ENCODE measurements at places on chromosomes 7 and 10.

DNA sequence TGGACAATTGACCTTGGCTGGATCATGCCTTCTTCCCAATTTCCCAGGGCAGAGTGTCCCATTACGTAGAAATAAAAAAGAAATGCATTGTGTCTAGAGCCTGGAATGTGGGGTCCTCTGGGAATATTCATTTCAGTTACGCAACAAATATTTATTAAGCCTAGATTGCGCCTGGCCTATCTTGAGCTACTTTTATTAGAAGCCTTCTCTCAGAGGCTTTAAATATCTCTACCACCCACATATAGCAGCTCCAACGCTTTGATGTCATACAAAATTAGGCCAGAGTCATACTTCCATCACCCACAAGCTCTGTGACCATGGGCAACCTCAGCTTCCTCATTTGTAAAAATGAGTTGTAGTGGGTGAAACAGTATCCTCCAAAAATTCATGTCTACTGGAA, 24.9 kb upstream of the CARD11 start:
- DNase-seq = no peak

DNA sequence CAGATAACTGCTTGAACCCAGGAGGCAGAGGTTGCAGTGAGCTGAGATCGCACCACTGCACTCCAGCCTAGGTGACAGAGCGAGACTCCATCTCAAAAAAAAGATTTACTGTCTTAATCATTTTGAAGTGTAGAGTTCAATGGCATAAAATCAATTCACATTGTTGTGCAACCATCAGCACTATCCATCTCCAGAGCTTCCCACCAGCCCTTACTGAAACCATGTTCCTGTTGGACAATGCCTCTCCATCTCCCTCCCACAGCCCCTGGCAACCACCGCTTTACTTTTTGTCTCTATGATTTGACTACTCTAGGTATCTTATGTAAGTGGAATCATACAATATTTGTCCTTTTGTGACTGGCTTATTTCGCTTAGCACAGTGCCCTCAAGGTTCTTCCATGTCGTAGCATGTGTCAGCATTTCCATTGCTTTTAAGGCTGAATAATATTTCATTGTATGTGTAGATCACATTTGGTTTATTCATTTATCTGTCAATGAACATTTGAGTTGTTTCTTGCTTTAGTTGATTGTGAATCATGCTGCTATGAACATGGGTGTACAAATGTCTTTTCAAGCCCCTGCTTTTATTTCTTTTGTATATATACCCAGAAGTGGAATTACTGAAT, 33.1 kb downstream of the NACAD start:
- no peak for DNase-seq

- no peak for DNase-seq
These were observed 188.8 kb downstream of the ZNF438 start for GRCh38 chr10:30842894-30843293.

- DNase-seq = peak; percentile 96
These were observed at the start of gene RFC2 for GRCh38 chr7:74254129-74254857. RFC2 (minus strand) TSS chr7:74254399; CDS start chr7:74254383, 16 bp downstream.

- no peak for DNase-seq
These were observed 35.8 kb downstream of the MINDY3 start for GRCh38 chr10:15824498-15824897.

GRCh38 chr10:98748298-98748697, 301.6 kb upstream of the HPS1 start:
- no peak for DNase-seq

DNA sequence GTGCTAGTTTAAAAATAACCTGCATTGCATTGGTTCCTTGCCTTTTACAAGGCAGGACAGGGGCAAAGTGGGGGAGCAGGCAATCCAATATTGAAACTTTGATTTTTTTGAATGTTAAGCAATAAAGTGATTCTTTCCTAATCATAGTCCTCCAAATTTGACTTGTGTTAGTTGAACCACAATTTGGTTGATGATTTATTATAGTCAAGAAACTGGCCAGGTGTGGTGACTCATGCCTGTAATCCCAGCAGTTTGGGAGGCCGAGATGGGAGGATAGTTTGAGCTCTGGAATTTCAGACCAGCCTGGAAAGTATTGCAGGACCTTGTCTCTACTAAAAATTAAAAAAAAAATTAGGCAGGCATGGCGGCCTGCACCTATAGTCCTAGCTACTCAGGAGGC, 27.9 kb upstream of the ABLIM1 start:
- DNase-seq = no peak

- no peak for DNase-seq
These were observed 70.5 kb upstream of the SP4 start for GRCh38 chr7:21357151-21358097.

DNA sequence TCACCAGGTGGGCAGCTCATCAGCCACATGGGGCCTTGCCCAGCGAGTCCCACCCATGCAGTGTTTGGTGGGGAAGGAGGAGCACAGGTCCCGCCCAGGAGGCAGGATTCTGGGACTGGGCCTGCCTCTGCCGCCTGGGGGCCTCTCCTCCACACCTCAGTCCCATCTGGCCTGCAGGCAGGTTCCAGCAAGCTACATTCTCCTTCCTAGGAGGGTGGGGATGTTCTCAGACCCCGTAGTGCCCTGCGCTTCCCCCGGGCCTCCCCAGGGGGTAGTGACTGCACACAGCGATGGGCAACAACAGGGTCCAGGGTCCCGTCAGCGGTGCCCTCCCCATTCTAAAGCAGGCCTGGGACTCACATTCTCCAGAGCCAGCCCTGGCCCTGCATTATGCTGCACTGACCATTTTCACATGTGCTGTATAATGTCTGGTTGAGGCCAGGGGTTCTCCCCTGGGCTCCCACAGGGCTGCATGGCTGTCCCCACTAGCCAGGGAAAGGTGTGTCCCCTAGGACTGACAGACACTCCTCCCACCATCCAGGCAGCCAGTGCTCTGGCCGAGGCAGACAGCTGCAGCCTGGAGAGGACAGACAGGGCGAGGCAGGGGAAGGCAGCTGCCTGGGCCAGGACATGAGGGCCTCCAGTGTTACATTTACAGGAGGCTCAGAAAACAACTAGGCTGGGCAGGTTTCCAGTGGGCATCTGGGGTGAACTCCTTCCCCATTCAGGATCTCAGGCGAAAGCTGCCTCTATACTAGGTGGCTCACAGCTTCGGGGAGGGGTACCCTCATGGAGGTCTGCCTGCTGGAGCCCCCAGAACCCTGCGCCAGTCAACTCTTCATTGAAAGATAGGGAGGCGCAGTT, 9.3 kb downstream of the RASGEF1A start:
- DNase-seq = no peak

DNA sequence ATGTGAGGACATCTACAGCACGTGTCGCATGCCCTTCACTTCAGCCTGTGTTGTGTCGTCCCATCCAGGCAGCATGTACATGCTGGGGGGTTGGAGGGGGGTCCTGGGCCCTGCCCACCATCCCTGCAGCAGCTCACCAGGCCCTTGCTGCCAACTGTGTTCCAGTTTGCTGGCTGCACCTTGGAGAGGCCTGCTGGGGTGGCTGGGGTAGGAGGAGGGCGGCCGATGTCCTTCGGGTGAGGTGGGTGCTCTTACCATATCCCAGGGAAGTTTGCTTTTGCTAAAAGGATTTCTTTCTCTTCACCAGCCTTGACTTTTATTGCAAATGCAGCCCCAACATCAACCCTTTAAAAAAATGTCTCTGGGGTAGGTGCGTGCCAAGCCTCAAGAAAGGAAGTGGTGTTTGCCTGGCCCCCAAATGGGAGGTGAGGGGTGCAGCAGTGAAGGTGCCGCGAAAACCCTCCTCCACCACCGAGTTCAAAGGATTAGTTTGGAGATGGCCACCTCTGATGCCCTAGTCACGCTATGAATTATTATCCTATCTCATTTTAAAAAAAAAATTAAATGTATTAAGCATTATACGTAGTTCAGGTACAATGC, 165.8 kb upstream of the KLF6 start:
- DNase-seq = no peak

Data from stimulated activated CD8-positive, alpha-beta memory T cell treated with anti-CD3 and anti-CD28 coated beads, Interleukin-7, amount 100 ng/mL, for 24 hours (primary cell).